Mesenteric fat pad (tissue), 1 donor: ENCODE measurements at places on chromosomes 13 and 19. TPM values are rescaled to one million over a fixed set of nuclear protein-coding genes. Genes with fewer than 3 reads are reported as not detected.

Gene C19orf85
- total RNA-seq: not detected

Gene PLK5
- not detected for total RNA-seq

Gene MAP2K7
- total RNA-seq: 26.7 TPM

Gene CEACAM5
- 0.35 TPM for total RNA-seq

Gene PRTN3
- 0.32 TPM for total RNA-seq

Gene PTPRH
- 1.00 TPM for total RNA-seq

Gene RPL28
- 1,147 TPM for total RNA-seq

Gene LDLR
- total RNA-seq: 109 TPM

Gene RNF17
- total RNA-seq: 0.58 TPM

Gene NLRP9
- not detected for total RNA-seq

Gene PRR19
- not detected for total RNA-seq

Gene MCF2L
- total RNA-seq: 97.6 TPM

Gene ZNF132
- total RNA-seq: 4.0 TPM

Gene GIPR
- 7.1 TPM for total RNA-seq

Gene OR7A10
- total RNA-seq: not detected

Gene IGLON5
- total RNA-seq: 3.7 TPM

Gene ZNF135
- 3.5 TPM for total RNA-seq

Gene BBC3
- 3.6 TPM for total RNA-seq
